ENCODE measurements at places on chromosomes 12 and 14. TPM values are rescaled to one million over a fixed set of nuclear protein-coding genes. Genes with fewer than 3 reads are reported as not detected.

DNA sequence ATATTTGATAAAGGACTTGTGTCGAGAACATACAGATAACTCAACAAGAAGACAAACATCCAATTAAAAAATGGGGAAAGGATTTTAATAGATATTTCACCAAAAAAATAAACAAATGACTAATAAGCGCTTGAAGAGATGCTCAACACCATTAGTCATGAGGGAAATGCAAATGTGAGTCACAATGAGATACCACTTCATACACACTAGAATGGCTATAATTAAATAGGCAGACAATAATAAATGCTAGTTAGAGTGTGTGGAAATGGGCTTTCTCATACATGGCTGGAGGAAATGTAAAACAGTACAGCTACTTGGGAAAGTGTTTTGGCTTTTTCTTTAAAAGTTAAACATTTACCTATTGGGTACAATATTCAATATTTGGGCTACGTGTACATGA, 34.8 kb downstream of the DLK1 start:
- H3K27ac ChIP-seq: no peak overlapping the region
- no peaks in the 10 kb centered on the region for H3K36me3 ChIP-seq
- no peak overlapping the region for H3K4me3 ChIP-seq
- H3K4me1 ChIP-seq: no peaks in the 10 kb centered on the region

- H3K4me3 ChIP-seq: no peak overlapping the region
- no peaks in the 10 kb centered on the region for H3K4me1 ChIP-seq
- no peak for DNase-seq
- H3K27me3 ChIP-seq: no peaks in the 10 kb centered on the region
Observed at GRCh38 chr12:32583534-32583933, 95.6 kb upstream of the DNM1L start.

GRCh38 chr14:100878271-100879146, 25.0 kb downstream of the RTL1 start:
- DNase-seq: no peak
- H3K4me3 ChIP-seq: no peak overlapping the region
- peaks cover 27% of the 10 kb centered on the region for H3K27me3 ChIP-seq

DNA sequence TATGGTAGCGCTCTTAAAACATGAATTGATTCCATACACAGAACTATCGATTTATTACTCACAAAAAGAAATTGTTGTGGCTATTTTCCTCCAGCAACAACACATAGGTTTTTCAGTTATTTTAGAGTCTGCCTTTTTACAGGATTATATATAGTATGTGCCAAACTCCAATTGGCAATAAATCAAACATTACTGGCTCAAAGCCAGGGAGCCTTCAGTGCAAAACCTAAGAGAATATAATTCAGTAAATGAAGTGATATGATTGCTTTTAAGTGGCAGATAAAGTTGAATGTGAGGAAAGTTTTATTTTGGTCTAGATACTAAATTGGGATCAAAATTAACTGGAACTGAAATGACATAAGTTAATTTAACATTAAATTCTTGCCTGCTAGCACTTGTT, 234.8 kb downstream of the PIK3C2G start:
- H3K36me3 ChIP-seq: peaks cover 47% of the 10 kb centered on the region
- no peaks in the 10 kb centered on the region for H3K4me1 ChIP-seq
- H3K27me3 ChIP-seq: no peaks in the 10 kb centered on the region
- H3K27ac ChIP-seq: no peak overlapping the region
- no peak for DNase-seq

DNA sequence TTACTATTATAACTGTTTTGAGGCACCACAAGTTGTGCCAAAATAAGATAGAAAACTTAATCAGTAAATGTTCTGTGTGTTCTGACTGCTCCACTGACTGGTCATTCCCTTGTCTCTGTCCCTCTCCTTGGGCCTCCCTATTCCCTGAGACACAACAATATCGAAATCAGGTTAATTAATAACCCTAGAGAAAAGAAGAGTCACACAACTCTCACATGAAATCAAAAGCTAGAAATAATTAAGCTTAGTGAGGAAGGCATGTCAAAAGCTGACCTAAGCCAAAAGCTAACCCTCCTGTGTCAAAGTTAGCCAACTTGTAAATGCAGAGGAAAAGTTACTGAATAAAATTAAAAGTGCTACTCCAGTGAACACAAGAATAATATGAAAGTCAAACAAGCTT, 53.8 kb upstream of the CCDC196 start:
- DNase-seq: no peak
- no peak overlapping the region for H3K4me3 ChIP-seq
- no peaks in the 10 kb centered on the region for H3K4me1 ChIP-seq

Gene NUAK1
- total RNA-seq: 3.4 TPM
